Stimulated activated naive CD4-positive, alpha-beta T cell (primary cell): ENCODE measurements at places on chromosomes 11 and 22.

DNA sequence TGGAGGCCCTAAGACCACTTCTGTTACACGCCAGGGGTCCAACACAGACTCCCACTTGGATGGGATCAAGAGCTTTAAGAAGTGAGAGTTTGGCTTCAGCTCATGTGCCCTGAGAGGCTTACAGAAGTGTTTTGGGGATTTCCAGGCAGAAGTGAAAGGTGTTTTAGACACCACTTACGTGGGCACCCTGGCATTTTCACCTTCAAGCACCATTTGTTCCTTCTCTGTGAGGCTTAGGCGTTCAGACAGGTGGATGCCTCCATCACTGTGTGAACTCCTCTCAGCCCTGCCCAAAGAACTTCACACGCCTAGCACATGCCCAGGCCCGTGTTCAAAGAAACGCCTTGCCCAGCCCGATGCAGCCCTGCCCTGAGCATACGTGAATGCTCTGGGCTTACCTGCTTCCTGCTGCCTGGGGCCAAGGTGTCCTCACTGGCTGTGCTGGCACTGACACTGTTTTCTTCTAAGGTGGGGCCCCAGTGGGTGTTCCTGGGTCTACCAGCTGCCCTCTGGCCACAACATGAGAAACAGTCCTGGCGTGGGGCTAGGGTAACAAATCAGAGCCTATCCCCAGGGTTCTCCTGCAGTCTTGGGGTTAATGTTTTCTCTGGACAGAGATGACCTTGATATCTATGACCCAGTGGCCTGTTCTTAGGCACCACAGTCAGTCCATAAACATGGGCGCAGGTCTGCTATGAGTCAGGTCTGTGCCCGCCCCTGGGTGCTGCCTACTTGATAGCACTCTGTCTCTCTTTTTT lies 34.0 kb downstream of the AMPD3 start:
- DNase-seq, result no peak

- DNase-seq, result no peak
Measured at GRCh38 chr11:65592858-65593517, 2.6 kb downstream of the KCNK7 start.

- no peak for DNase-seq
Measured at GRCh38 chr11:3215346-3216026, 3.1 kb downstream of the MRGPRG start.

- DNase-seq, result no peak
Measured at GRCh38 chr11:14232652-14233051, 126.3 kb downstream of the RRAS2 start.

DNA sequence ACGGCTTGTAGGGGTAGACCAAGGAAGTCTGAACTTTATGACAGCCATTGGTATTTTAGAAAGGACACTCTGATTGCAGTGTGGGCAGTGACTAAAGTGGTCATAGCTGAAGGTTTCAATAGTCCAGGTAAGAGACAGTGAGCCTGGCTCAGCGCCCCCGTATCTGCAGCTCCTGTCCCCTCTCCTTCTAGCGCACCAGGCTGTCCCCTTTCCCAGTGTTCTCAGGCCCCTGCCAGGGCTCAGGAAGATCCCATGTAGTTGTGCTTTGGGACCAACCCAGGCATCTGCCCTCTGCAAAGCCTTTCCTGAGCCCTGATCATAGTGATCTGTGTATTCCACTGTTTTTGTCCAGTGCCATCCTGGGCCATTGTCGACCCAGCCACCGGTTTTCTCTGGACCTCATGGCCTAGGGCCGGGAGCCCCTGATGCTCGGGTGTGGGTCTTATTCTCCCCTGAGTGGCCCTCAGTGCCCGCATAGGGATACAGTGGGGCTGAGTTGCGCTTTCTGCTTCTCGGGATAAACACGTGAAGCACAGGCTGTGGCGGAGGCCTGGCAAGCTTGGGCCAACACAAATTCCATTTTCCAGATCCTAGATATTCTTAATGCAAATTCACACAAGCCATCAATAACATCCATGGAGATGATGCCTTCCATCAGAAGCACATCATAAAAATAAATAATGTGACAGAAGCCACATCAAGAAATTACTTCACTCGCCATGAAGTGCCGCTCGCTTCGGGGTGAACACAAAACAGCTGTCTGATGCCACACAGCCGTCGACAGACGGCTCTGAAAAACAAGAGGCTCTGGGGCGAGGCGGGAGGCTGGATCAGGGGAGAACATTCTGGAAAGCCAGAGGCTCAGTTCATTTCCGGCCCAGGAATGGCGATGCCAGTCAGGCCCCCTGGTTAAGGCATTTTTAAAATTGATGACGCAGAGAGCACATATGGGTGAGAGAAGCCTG lies 805.0 kb downstream of the TBC1D22A start:
- DNase-seq, result no peak

GRCh38 chr11:102791271-102792036 lies 6.5 kb downstream of the MMP1 start:
- no peak for DNase-seq

GRCh38 chr22:38843657-38844314 lies at the start of gene NPTXR:
TSS of gene NPTXR (minus strand) at chr22:38844028.
- DNase-seq, result peak; percentile 43

DNA sequence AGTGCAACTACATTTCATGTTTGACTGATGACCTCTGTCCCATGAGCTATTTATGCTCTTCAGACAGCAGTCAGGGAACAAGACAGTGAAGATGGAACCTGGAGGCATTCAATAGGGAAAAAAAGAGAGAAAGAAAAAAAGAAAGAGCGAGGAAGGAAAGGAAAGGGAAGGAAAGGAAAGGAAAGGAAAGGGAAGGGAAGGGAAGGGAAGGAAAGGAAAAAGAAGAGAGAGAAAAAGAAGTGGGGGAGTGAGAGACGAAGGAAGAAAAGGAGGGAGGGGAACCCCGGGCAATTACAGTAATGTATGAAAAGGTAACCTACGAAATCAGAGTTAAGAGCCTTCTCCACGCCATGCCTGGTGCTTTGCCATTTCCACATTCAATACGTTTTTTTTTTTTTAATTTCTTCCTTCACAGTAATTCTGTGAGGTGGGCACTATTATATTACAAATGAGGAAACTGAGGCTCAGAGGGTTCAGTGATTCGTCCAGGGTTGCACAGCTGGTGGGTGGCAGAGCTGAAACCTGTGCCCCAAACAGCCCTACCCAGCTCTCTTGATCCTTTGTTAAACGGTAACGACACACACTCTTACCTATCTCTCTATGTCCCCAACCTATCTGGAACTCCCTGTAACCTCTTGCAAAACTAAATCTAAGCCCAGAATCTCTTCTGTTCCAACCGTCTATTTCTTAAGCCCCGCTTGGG lies 39.3 kb downstream of the ETS1 start:
- DNase-seq, result no peak

DNA sequence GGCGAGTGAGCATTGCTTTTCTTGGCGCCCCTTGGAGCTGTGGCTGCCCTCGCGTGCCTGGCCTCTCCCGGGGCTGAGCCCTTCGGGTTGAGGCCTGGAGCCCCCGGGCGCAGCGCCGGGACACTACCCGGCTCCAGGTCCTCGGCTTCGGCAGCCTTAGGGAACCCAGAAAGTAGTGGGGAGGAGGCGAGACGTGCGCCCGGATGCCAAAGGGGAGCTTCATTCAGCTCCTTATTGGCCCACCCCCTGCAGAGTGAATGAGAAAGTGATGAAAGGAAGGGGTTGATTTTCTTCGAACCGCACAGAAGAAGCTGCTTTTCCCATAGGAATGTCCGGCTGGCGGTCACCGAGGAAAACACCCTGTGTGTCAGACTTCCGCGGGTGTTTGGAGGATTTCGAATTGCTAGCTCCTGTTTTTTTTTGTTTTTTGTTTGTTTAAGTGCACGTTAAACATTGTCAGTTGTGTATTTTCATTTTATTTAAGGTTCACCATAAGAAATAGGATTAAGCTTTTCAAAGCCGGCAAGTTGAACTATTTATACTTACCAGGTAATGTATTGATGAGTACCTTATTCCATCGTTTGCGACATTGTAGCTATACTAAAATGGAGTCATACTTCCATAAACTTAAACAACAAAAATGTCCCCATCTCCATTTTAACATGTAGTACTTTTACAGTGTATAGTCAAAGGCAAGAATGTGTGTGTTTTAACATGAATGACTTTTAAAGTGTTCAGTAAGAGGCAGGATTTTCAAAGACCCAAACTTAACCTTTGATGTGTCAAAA lies 841 bp upstream of the EIF4G2 start:
- DNase-seq, result peak; percentile 40

- DNase-seq, result peak; percentile 72
Measured at GRCh38 chr11:61679893-61680621, at the start of gene DAGLA. TSS of gene DAGLA (plus strand) at chr11:61680391. CDS start at chr11:61720156, 39,765 bp downstream.

DNA sequence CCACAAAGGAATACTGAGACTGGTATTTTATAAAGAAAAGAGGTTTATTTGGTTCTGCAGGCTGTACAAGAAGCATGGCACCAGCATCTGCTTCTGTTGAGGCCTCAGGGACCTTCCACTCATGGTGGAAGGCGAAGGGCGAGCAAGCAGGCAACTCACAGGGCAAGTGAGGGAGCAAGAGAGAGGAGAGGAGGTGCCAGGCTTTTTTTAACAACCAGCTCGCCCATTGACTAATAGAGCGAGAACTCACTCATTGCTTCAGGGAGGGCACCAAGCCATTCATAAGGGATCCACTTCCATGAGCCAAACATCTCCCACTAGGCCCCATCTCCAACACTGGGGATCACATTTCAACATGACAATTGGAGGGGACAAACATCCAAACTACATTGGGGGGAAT lies 1.2 kb downstream of the PTS start:
- no peak for DNase-seq

GRCh38 chr22:46281866-46282678 lies 14.3 kb downstream of the TTC38 start:
- DNase-seq, result no peak

GRCh38 chr11:116168459-116168787 lies 604.4 kb downstream of the BUD13 start:
- DNase-seq, result no peak

DNA sequence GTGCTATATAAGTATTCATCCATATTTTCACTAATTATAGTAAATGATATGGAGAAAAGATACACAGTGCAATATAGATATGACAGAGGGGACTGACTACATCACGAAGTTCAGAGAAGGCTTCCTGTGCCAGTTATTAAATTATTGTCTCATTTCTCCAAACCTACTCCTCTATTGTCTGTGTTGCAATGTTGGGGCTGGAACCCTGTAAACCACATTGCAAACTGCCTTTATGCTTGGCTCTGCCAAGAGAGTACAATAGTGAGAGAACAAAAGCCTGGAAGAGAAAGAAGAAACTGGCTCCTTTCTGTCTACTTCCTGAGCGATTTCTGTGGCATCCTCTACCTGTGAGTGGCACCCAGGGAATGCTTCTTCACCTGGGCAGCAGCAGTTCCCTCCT lies 46.4 kb downstream of the ME3 start:
- no peak for DNase-seq

GRCh38 chr11:84549217-84549616 lies 1077.9 kb downstream of the DLG2 start:
- DNase-seq, result no peak

DNA sequence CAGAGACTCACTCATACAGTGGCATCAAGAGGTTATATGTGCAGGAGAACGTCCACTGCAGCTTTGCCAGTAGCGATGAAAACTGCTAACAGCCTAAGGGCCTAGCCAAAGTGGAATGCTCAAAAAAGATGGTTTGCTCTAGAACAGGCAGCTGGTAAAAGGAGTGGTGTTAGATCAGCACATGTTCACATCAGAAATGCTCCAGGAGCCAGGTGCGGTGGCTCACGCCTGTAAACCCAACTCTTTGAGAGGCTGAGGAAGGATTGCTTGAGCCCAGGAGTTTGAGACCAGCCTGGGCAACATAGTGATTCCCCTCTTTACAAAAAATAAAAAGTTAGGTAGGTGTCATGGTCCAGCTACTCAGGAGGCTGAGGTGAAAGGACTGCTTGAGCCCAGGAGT lies 10.3 kb upstream of the TFIP11 start:
- DNase-seq, result no peak

- no peak for DNase-seq
Measured at GRCh38 chr22:47195484-47196165, 433.2 kb downstream of the TBC1D22A start.

- DNase-seq, result no peak
Measured at GRCh38 chr11:121652971-121653370, 200.2 kb upstream of the SORL1-AS1 start.

- DNase-seq, result no peak
Measured at GRCh38 chr11:125763483-125763882, 15.1 kb downstream of the PATE2 start.

- DNase-seq, result no peak
Measured at GRCh38 chr11:134686460-134687061, 274.5 kb upstream of the B3GAT1 start.

DNA sequence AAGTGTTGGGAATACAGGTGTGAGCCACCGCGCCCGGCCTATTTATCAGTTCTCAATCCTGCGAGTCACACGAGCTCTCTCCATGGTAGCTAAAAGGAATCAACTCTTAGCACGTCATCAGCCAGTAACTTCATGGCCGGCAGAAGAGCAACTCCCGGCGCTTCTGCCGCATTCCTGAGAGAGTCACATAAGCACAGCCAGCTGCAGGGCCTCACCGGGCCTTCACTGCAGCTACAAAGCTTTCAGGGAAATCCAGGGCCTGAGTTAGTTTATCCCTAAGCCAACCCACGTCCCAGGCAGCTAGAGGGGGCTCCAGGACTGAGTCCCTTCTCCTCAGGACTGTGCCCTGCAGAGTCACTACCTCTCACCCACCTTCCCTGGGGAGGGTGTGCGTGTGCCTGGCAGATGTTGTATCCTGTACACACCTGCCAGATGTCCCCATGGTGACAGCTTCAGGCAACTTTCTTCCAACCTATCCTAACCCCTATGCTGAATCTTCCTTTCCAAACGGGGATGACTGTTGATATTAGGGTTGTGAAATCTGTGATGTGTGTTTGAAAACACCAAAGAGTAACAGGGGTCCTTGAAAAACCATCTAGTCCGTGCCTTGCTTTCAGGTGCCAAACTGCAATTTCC lies 45.9 kb upstream of the ARFGAP3 start:
- DNase-seq, result no peak

DNA sequence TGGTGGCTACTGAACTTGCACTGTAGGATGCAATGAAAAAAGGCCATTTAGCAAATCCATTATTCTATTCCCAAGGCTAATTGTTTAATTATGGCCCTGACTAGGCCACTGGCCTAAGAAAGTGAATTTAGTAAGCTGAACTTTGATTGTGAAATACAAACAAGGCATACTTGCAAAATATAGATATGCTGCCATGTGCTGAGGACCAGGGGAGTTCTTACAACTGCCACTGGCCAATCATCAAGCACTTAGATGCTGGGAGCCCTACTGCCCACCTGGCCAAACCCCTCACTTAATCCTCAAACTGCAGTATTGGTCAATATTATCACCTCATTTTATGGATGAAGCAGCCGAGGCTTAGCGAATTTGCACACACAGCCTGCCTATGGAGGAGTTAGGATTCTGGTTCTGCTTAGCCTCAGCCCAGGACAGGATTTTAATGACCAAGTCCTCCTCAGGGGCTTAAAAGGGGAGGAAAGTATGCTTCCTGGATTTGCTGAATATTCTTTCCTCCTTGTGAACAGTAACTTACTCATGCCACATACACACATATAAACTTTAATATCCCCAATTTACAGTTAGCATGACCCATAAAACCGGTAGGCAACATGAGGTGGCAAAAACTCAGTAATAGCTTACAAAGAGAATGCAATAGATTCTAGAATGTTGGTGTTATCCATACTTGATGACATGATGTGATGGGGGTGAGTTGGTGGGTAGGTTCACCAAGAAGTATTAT lies 39.3 kb downstream of the CD44 start:
- DNase-seq, result no peak
